ENCODE measurements at places on chromosomes 5 and 9.

DNA sequence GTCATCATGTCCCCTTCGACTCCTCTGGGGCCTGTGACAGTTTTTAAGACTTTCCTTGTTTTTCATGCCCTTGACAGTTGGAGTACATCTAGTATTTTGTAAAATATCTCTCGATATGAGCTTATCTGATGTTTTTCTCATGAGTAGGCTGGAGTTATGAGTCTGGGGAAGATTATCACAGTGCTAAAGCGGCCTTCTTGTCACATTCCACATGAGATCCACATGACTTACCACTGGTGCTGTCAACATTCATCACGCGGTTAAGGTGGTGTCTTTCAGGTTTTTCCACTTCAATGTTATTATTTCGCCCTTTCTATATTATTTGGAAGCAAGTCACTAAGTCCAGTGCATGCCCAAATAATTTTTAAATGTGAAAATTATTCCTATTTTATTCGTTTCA is 17.1 kb upstream of the CAST start:
- no peak for DNase-seq

DNA sequence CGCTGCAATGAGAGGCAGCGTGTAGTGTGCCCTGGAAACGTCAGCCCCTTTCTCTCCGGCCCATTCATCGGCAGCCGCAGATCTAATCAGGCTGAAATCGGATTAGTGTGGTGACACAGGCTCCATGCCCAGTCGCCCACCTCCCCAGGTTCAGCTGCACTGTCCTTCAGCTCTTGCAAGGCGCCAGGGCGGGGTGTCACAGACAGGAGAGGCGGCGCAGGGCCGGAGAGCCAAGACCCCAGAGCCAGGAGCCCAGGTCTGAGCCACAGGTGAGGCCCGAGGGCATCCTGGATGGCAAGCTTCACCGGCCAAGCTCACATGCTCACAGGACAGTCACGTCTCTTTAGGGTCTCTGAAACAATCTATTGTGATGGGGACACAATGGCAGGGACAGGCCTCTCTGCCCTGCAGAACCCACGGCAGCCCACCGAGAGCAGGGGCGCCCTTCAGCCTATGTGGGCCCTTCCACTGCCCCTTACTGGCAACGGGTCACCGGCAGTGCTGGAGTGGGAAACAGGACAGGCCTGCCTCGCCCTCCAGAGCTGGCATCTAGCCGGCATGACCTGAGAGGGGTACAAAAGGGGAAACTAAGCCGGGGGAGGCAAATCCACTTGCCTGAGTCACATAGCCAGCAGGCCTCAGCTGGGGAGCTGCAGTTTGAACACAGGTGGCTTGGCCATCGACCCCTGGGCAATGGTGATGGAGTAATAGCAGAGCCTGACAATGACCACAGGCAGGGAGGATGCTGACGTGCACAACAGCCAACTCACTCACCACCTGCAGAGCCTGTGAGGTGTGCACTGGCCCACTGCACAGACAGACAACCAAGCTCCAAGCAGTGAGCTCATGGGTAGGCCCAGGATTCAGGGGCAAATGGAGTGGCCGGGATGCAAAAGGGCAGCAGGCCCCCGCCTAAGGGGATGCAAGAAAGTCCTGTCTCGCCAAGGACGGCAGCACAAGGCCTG is 48.1 kb downstream of the VAV2 start:
- peak; percentile 62 for DNase-seq

GRCh38 chr9:77507212-77507961 is 140.7 kb downstream of the GNA14 start:
- DNase-seq = no peak

- DNase-seq = peak; percentile 92
Measured at GRCh38 chr5:39073767-39074016, 507 bp downstream of the RICTOR start.

DNA sequence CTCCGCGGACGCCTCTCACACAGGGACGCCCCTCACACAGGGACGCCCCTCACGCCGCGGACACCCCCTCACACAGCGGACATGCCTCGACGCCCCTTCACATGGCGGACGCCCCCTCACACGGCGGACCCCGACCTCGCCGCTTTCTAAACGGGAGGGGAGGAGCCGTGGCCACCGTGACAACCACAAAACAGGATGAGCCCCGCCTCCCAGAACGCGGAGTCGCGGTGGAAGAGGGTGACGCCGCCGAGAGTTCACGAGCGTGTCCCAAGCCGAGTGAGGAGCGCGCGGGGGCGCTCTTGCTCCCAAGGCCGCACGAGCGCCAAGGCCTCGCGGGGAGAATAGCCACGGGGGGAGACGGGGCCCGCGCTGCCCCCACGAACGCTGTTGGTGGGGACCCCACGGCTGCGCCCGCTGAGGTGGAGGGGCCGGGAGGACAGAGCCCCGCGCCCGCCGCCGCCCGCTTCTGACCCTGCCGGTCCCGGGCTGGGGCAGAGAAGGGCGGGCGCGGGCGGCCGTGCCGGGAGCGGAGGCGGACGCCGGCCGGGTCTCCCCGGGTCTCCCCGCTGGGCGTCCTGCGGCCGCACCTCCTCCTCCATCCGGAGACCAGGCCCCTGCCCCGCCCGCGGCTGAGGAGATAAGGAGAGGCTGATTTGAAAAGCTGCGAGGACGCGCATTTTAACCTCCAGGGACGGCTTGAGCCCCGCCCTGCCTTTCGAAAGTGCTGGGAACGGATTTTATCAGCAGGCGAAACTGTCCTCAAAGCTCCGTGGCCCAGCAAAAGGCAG is 3.9 kb upstream of the NKD2 start:
- DNase-seq = peak; percentile 86

DNA sequence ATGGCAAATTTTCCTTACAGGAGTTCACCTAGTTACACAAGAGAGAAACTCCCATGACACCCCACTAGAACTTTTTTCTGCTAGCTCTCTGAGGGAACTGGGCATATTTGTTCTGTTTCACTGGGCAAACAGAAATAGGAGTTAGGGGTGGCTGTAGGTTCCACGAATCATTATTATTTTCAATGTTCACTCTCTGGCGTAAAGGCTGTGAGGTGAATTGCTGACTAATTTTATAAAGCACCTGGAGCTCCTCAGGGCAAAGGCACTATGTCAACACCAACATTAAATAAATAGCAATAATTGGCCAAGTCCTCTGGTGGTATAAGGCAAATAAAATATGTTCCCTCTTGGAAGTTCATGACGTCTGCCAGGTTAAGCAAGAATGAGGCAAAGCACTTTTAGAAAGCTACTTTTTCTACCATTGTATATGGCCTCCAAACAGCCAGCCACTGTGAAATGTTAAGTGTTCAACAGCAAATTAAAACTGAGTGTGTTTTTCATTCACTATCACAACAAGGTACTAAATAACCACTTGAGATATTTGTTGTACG is 344.6 kb downstream of the PDE4D start:
- DNase-seq = no peak

- DNase-seq = no peak
Measured at GRCh38 chr5:38669361-38669880, 113.0 kb upstream of the LIFR start.

DNA sequence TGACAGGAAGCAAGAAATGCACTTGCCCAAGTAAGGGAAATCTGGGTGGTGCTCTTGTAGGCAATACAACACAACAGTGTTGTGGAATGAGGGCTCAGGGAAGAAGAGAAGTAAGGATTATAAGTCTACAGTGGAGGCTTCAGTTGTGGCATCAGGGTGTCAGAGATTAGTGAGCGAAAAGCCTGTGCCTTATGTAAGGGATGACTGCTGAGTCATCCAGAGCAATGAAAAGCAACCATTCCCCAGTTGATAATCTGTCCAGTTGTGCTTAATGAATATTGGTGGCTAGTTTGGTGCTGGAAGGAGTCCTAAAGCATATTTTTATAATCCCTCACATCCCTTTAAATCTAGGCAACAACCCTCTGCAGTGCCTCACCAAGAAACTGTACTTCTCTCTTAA is 42.0 kb downstream of the FBXO38 start:
- DNase-seq = no peak

- DNase-seq = no peak
Measured at GRCh38 chr9:107750741-107751566, 261.4 kb upstream of the KLF4 start.

GRCh38 chr9:90958328-90958727 is 156.7 kb downstream of the SYK start:
- DNase-seq = no peak

DNA sequence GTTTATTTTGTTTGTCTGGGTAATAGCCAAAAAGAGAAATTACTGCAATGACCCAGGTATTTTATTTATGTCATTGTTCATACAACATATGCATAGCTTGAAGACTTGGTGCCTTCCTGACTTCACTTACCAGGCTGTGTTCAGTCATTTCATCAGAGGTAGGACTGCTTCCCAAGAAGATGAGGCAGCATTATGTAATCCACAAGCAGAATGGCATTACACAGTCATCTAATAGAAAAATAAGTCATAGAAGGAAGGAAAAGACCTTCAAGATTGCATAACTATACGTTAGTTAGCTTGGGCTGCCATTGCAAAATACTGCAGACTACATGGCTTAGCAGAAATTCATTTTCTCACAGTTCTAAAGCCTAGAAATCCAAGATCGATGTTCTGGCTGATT is 167.5 kb downstream of the NMUR2 start:
- DNase-seq = no peak

DNA sequence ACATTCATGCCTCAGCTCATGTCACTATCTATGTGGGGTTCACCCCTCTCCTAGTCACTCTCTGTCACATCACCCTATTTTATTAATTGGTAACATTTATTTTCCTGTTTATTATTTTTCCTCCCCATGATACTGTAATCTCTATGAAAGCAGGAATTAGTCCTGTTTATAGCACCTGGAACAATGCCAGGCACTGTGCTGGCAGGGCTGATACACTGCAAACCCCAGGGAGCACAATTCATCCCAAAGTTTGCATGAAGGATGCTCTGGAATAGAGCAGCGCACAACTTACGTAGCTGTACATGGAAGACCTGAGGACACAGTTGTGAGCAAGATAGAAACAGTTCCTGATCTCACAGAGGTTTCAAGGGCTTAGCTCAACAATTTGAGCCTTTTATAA is 103.2 kb downstream of the NSG2 start:
- DNase-seq = no peak
